ENCODE measurements at places on chromosomes 7 and 10.
A peak's percentile ranks its signal among the peaks of the same experiment; 100 is the strongest.

DNA sequence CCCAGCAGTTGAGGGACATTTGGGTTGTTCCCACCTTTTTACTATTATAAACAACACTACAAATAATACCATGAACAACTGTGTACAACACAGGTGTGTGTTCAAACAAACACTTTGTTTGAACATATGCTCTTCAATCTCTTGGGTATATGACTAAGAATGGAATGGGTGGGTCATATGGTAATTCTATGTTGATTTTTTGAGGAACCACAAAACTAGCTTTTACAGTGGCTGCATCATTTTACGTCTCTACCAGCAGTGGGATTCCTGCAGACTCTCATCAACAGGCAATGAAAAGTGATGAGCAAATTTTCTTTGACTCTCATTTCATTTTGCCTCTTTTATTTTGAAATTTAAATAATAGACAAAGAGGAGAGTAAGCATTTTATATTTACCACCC is 116.9 kb upstream of the KLF14 start:
- no peak for DNase-seq

- no peak for DNase-seq
Measured at GRCh38 chr7:70384024-70384423, 747.9 kb upstream of the GALNT17 start.

GRCh38 chr7:2691011-2691707 is 3.2 kb downstream of the AMZ1 start:
- DNase-seq, result no peak

- DNase-seq, result no peak
Measured at GRCh38 chr7:40597517-40597916, 462.7 kb downstream of the SUGCT start.

DNA sequence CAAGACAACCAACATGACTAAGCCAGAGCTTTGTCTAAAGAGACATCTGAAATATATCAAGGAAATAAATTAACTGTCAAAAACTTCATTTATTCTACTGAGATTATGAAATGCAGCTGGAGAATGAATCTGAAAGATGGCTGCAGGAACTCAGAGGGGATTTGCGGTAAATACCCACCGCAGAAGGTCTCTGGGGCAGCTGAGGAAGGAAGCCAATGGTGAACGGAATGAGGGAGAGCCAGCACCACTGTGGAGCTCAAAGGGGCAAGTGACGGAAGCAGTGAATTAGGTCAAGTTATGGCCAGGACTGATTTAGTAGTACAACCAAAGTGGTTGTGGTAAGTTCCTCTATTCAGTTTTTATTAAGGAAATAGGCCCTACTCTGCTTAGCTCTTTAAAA is 215.3 kb upstream of the GLI3 start:
- DNase-seq, result no peak

DNA sequence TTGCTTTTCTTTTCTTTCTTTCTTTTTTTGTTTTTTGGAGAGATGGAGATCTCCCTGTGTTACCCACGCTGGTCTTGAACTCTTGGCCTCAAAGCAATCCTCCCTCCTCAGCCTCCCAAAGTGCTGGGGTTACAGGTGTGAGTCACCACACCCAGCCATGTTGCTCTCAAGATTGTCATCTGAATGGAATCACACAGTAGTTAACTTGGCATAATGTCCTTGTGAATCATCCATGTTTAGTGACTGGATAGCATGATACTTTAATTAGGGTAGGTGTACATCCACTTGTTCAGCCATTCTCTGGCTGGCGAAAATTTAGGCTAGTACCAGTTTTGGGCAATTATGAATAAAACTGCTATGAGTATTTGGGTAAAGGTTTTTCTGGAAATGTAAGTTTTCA is 15.4 kb upstream of the GRB10 start:
- DNase-seq, result no peak

DNA sequence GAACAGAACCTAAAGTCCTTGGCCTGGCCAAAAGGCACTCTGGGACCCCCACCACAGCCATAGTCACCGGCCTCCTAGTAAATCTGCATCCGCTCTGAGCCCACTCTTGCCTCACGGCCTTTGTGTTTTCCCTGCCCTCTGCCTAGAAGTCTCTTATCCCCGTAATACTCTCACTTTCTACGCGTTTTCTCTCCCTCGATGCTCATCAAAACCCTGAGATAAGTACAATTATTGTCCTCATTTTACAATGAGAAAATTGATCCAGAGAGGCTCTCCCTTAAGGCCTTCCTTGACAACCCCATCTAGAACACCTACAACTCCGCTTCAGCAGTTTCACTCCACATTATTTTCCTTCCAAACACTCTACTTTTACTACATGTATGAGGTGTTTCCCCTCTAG is 1.5 kb upstream of the SFXN4 start:
- DNase-seq, result no peak

DNA sequence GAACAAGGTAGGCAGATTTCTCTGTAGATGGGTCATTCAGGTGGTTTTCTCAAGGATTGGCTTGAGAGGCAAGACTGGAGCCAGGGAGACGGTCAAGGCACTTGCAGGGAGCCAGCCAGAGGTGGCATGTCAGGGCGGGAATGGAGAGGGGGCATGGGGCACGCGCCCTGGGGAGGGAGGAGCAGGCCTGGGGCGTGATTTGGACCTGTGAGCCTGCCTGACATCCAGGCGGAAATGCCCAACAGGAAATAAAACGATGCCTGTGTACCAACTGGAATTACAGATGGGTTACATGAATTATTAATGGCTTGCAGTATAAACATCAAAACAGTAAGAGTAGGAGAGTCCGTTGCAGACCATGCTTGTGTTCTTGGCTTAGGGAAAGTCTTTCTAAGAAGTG is 8.6 kb upstream of the SUN1 start:
- DNase-seq, result no peak

DNA sequence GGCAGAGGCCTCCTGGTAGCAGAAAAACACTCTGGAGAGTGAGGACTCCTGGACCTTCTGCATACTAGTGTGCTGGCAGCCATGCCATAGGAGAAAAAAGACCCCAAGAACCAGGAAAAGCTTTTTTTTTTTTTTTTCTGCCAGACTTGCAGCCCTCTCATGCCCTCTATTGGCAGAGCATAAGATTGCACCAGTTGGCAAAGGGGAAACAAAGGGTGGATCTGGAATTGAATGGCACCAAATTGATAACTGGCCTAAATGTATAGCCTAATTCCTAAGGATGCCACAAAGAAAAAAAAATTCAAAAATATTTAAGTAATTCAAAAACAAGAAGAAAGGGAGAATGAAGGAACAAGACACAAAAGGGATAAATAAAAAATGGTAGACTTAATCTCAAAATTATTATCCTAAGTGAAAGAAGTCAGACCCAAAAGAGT is 112.5 kb upstream of the GHITM start:
- no peak for DNase-seq

DNA sequence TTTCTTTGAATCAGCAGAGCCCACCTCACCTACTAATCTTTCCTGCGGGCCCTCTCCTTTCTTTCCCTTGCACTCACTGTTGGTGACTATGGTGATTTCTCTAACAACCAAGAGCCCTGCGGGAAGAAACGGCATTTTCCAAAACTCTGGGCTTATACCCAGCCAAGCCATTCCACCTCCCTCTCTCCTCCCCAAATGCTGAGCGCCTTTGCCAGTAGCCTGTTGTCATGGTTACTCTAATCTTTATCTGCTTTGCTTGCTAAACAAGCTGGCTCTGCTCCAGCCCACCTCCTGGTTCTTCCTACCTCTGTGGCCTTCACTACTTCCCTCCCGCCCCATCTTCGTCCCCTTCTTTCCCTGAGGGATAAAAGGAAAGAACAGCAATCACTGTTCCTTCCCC is 86.7 kb downstream of the DGKI start:
- DNase-seq, result no peak

GRCh38 chr10:79446758-79447084 is 1.3 kb upstream of the ZCCHC24 start:
- DNase-seq, result peak; percentile 48

GRCh38 chr7:93298671-93299070 is 66.5 kb downstream of the VPS50 start:
- no peak for DNase-seq

DNA sequence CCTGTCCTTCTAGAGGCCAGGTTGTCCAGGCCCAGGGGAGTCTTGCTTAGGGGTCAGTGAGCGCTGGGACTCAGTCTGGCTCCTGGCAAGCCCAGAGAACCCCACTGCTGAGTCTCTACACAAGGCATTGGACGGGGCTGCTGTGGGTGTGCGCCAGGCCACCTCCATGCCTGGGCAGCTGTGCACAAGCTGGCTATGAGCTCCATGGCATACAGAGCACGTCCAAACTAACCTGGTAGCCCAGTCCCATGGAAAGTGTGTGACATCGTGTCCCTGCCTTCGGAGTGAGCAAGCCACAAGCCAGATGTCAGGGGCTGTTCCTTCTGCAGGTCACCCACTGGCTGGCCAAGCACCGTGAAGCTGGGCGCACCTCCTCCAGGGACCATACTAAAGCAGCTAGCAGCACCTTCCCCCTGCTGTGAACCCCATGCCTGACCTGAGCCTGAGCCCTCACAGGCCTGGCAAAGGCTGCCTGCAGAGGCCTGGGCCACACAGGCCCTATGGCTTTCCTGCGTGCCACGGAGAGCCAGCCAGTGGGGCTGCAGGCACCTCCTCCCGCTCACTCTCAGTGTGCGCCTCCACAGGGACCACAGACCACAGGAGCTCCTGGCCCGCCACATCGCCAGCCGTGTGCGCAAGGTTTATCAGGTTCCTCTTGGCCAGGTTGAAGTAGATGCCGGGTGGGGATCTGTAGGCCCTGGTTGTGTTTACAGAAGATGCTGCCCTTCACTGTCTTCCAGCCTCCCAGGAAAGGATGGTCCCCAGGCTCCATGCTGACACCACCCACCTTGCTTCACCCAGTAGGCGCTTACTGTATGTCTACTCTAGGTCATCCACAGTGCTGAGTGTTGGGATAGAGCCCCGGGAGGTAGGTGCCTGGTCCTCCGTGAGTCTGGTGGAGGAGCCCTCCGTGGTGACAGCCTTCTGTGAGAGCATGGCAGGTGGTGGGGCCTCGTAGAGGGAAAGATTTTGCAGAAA is 219.7 kb downstream of the EBF3 start:
- peak; percentile 24 for DNase-seq

GRCh38 chr10:92387289-92387940 is 96.4 kb downstream of the MARCHF5 start:
- no peak for DNase-seq

DNA sequence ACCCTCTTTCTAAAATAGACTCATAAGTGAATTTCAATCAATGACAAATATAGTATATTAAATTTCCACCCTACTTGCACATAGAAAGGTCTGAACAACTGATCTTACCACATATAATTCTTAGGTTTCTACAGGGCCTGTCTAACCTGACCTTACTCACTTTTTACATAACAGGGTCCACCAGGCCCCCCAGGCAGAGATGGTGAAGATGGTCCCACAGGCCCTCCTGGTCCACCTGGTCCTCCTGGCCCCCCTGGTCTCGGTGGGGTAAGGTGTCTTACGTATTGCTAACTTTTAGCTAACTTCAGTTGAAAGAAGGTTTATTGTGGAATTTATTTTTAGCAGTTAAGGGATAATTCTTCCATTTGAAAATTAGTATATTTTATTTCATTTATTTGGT is 5.3 kb downstream of the COL1A2 start:
- no peak for DNase-seq

DNA sequence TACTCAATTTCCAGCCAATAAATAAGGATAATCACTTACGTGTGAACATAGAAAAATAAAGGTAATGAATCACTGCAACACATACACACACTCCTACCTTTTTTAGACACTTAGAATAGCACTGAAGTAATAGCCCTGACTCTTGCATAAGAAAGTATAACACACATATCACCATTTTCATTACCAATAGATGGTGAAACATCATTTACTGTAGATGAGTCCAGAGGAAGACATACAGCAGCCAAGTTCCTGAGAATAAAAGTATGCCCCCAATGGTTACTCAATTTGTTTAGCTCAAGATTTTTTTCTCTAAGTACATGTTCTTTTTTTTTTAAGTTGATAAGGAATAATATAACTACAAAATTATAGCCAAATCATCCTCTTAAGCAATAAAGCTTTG is 316.3 kb downstream of the PARD3 start:
- DNase-seq, result no peak

DNA sequence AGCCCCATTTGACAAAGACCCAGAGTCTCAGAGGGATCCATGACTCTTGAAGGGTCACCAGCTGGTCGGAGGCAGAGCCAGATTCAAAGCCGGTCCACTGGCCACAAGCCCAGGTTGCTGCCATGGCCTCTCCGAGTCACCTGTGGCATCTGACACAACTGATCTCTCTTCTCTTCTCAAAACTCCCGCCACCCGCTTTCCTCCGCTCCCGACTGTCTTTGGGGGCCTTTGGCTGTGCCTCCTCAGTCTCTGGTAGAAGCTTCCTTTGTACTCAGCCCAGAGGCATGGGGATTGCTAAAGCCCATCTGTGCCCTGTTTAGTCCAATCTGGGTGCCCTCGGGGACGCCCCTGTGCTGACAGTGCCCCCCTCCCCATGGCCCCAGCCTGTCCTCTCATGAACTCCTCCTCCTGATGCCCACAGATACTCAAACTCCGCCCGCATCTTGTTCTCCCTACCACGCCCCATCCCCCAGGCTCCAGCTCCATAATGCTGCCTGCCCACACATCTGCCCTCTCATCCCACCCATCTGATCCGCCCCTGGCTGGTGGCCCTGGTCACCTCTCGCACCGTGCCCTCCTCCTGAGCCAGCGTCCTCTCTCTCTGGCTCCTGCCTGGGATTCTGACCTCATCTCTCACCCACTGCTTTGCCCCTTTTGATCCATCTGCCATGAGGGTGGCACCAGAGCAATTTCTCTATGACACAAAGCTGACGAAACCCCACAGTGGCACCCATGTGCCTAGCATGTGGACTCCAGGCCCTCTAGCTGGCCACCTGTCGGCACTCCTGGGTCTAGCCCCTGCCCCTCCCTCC is 150.6 kb downstream of the SLIT1 start:
- no peak for DNase-seq

GRCh38 chr10:22846294-22846693 is 81.6 kb upstream of the ARMC3 start:
- no peak for DNase-seq

GRCh38 chr7:80186721-80187120 is 52.1 kb downstream of the GNAI1 start:
- no peak for DNase-seq

GRCh38 chr7:143958781-143959180 is 4.1 kb downstream of the OR2F1 start:
- no peak for DNase-seq

GRCh38 chr10:72009425-72010081 is 45.4 kb downstream of the CHST3 start:
- DNase-seq, result peak; percentile 96

DNA sequence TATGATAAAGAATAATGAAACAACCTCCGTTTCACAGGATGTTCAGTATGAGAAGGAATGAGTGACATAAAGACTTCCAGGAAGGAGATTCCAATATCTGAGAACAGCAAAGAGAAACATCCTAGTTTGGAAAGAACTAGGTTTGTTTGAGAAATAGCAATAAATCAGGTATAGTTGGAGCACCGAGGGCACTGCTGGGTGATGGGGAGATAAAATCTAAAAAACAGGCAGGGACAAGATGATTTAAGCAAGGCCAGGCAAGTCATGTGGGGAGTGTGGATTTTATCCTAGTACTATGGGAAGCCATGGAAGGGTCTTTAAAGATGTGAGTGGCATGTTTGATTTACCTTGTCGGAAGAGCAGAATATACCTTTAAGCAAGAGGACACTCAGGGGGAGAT is 169.7 kb downstream of the SPAG6 start:
- DNase-seq, result no peak

- no peak for DNase-seq
Measured at GRCh38 chr10:109450702-109451101, 472.6 kb downstream of the XPNPEP1 start.

GRCh38 chr10:127429601-127430312 is 119.4 kb upstream of the NPS start:
- no peak for DNase-seq

Data from breast epithelium (tissue), 4 donors.